ENCODE measurements at places on chromosomes 4 and X. TPM values are rescaled to one million over a fixed set of nuclear protein-coding genes. Genes with fewer than 3 reads are reported as not detected.

The COL4A6 gene
- total RNA-seq: not detected

The MAGEA4 gene
- not detected for total RNA-seq

The DRP2 gene
- total RNA-seq: 0.66 TPM

The RHOXF2B gene
- total RNA-seq: not detected

The UGT8 gene
- total RNA-seq: 0.14 TPM

The SSX3 gene
- not detected for total RNA-seq

The NR0B1 gene
- total RNA-seq: not detected

The EVC2 gene
- total RNA-seq: 0.48 TPM

The OCIAD2 gene
- 83.6 TPM for total RNA-seq

The SLC16A2 gene
- total RNA-seq: 1.5 TPM

The SSX4 gene
- not detected for total RNA-seq

The LIMCH1 gene
- total RNA-seq: not detected

The SLC2A9 gene
- total RNA-seq: 0.39 TPM

The HSFX3 gene
- total RNA-seq: not detected

The GABRG1 gene
- total RNA-seq: not detected

The YTHDC1 gene
- total RNA-seq: 78.5 TPM

The TCEAL7 gene
- total RNA-seq: not detected

The SNX12 gene
- 43.2 TPM for total RNA-seq

The DCAF12L1 gene
- total RNA-seq: not detected

The TGIF2LX gene
- total RNA-seq: not detected

The VCX gene
- not detected for total RNA-seq

The LGI2 gene
- total RNA-seq: not detected

The PPBP gene
- total RNA-seq: not detected

The SAGE1 gene
- total RNA-seq: not detected

All from activated CD4-positive, alpha-beta T cell treated with anti-CD3 and anti-CD28 coated beads for 36 hours (primary cell).